ENCODE measurements at places on chromosomes 1 and 21.
A peak's percentile ranks its signal among the peaks of the same experiment; 100 is the strongest.

- DNase-seq = no peak
Observed at GRCh38 chr1:206002160-206002559, 1.0 kb downstream of the RAB7B start.

DNA sequence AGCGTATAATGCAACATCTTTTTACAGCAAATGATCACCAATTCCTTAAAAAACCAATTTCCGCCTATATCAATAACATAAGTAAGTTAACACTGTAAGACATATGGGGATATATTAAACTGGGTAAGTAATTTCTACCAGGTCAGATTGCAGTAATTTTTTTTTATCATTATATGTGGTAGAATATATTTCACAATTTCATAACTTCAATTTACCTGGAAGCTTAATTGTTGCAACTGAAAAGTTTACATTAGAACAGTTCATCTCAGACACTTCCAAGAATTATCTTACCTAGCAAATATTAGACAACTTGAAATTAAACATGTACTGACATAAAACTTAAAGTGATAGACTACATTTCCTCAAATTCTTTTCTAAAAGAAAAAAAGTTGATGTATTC lies 51.9 kb upstream of the ASPM start:
- DNase-seq = no peak

- no peak for DNase-seq
Observed at GRCh38 chr1:179231923-179232322, 2.4 kb upstream of the ABL2 start.

GRCh38 chr21:26814386-26814785 lies 30.8 kb downstream of the ADAMTS1 start:
- DNase-seq = no peak

- peak; percentile 94 for DNase-seq
Observed at GRCh38 chr1:110630839-110631663, 24.9 kb upstream of the KCNA2 start.

DNA sequence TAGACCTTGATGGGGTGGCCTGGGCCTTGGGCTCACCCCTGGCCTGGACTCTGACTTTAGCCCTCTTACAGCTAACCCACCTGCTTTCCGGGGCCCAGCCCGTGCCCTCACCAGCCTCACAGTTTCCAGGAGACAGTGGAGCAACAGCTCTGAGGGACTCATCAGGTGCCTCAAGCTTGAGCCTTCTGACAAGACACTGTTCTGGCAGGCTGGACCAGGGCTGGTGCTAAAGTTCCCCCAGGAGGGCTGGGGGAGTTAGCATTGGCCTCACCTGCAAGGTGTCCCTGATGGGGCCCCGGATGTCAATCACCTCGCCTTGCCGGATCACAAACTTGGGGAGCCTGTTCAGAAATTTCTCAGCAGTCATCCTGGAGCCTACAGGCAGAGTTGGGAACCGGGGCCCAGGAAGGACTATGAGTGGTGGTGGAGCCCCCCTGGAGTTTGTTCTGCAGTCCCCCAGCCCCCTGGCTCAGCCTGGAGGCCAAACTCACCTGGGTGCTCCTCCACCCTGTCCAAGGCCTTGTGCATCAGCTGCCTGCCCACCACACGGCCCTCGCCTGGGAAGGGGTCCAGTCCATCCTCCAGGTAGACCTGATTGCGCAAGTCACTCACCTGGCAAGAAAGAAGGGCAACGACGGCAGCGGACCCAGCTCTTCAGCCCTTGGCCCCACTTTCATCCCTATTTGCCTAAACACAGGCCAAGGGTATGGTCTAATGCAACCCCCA lies 4.1 kb downstream of the SH3BGRL3 start:
- DNase-seq = peak; percentile 71

GRCh38 chr1:33548721-33549120 lies 76.3 kb downstream of the ZSCAN20 start:
- DNase-seq = no peak

DNA sequence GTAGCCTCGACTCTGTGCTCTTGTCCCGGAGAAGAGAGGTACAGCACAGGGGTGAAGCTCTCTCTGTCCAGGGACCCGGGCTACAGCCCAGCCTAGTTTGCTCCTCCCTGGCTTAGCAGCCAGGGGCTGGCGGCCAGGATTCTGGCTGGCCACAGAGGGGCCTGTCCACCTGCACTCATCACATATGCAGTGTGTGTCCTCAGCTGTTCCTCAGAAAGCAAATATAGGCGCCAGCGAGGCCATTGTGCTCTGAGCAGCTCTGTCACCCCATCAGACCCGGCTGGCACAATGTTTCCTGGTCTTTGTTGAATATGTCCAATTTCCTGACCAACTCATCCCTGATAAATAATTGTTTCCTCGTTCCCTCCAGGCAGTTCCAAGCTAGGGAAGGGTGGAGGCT lies 28.5 kb downstream of the KCND3 start:
- DNase-seq = peak; percentile 17

- DNase-seq = no peak
Observed at GRCh38 chr1:86823386-86823785, 90.5 kb downstream of the SELENOF start.

DNA sequence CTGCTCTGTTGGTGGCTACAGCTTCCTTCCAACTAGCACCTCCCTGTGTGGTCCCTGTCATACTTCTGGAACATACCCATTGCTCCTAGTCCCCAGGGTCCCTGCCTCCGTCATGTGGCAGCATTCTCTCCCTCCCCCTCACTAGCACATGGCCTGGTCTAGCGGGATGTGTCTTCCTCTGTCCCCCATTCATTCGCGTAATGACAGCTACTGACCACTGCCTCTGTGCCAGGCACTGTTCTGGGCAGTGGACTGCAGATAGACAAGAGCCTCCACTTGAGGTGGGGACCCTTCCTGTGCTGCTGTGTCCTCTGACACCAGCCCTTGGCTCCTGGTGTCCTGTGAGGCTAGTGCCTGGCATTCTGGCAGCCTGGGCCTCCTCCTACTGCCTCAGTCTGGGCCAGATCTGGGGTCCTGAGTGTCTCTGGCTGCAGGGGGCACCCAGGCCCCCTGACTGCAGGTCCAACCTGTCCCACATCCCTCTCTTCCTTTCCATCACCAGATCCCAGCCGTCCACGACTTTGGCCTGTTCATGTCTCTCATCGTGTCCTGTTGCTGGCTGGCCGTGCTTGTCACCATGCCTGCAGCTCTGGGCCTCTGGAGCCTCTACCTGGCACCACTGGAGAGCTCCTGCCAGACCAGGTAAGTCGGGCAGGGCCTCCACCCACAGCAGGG lies 38.1 kb downstream of the DISP3 start:
- peak; percentile 30 for DNase-seq

- no peak for DNase-seq
Observed at GRCh38 chr1:175129997-175130648, 62.5 kb downstream of the KIAA0040 start.

DNA sequence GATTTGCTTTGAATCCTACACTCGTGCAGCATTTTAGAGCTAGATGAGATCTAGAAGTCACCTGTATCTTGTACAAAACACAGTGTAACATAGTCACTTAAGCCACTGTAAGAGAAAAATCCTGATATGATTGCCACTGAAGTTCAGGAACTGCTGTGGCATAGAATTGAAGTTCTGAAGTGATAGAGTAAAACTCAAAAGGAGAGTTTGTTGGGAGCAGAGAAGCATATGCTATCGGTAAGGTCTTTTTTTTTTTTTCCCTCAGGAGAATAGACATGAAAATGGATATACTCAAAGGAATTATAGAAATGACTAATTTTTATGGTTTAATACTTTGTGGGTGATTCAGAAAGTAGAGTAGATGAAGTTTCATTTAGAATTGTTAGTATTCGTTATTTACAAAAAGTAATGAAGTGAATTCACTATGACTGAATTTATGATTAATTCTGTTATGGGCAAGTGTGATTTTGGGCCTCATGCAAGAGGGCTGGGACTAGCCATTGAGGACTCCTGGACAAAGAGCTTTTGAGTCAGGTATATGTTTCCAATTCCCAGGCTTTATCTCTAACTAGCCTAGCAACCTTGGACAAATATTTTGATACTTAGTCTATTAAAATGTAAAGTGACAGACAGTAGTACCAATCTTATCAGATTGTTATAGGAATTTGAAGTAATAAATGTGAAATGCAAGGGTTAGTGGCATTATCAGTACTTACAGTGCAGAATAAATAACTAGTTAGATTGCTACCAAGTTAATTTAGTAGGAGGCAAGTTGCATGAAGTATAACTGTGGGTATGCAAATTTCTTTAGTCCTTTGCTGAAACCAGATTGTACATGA lies 3.1 kb downstream of the KCTD3 start:
- DNase-seq = no peak

GRCh38 chr1:225692517-225692879 lies 39.6 kb upstream of the ENAH start:
- no peak for DNase-seq

GRCh38 chr1:204615881-204616280 lies 69.7 kb downstream of the LRRN2 start:
- DNase-seq = no peak

GRCh38 chr1:193479187-193479586 lies 292.8 kb upstream of the B3GALT2 start:
- DNase-seq = peak; percentile 87
